ENCODE measurements at places on chromosomes 11 and 22.

GRCh38 chr11:1868056-1868635 lies 15.3 kb downstream of the LSP1 start:
- H3K4me1 ChIP-seq: no peaks in the 10 kb centered on the region
- no peak for DNase-seq
- H3K4me3 ChIP-seq: no peak overlapping the region

DNA sequence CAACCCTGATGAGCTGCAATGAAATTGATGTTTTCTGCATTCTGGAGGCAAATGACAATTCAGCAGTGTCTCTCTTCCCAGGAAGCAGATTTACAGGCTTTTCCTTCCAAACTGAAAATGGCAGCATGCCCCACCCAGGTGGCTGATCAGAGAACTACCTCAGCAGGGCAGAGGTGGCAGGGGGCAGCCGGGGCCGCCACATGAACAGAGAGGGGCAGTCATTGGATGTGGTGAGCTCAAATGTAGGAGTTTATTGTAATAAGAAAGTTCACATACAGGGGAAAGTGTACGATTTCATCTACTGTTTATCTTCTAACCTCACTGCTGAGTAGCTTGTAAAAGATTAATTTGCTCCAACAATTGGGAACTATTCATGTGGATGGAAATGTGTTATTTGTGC lies 15.7 kb upstream of the PARVA start:
- H3K4me3 ChIP-seq: no peak overlapping the region
- peaks cover 18% of the 10 kb centered on the region for H3K4me1 ChIP-seq
- no peaks in the 10 kb centered on the region for H3K27me3 ChIP-seq
- no peak overlapping the region for H3K27ac ChIP-seq
- peak; percentile 52 for DNase-seq

DNA sequence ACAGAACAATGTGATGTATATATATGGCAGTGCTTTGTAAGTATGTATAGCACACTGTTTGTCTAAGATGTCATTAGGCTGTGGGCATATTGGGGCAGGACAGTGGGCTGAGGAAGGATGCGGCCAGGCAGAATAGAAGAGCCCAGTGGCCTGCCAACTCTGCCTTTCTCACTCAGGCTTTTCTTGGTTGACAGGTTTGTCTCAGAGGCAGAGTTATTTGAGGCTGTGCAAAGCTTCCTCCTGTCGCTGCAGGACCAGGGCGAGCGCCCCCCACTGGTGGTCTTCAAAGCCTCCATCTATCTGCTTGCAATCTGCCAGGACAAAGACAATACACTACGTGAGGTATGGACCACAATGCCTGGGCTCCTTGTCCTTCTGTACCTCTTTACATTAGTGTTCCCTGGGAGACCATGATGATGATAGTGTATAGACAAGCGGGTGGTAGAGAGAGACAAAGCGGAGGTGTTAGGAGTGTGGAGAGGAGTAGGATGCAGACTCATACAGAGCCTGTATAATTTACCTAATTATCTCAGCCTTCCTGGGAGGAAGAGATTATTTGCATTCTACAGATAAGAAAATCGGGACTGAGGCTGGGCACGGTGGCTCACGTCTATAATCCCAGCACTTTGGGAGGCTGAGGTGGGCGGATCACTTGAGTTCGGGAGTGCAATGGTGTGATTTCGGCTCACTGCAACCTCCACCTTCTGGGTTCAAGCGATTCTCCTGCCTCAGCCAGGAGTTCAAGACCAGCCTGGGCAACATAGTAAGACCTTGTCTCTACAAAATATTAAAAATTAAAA lies 37.3 kb upstream of the CCDC134 start:
- no peak overlapping the region for H3K4me3 ChIP-seq
- no peaks in the 10 kb centered on the region for H3K27me3 ChIP-seq
- no peaks in the 10 kb centered on the region for H3K36me3 ChIP-seq
- peak; percentile 96 for DNase-seq
- peaks cover 2% of the 10 kb centered on the region for H3K4me1 ChIP-seq
- no peak overlapping the region for H3K27ac ChIP-seq

DNA sequence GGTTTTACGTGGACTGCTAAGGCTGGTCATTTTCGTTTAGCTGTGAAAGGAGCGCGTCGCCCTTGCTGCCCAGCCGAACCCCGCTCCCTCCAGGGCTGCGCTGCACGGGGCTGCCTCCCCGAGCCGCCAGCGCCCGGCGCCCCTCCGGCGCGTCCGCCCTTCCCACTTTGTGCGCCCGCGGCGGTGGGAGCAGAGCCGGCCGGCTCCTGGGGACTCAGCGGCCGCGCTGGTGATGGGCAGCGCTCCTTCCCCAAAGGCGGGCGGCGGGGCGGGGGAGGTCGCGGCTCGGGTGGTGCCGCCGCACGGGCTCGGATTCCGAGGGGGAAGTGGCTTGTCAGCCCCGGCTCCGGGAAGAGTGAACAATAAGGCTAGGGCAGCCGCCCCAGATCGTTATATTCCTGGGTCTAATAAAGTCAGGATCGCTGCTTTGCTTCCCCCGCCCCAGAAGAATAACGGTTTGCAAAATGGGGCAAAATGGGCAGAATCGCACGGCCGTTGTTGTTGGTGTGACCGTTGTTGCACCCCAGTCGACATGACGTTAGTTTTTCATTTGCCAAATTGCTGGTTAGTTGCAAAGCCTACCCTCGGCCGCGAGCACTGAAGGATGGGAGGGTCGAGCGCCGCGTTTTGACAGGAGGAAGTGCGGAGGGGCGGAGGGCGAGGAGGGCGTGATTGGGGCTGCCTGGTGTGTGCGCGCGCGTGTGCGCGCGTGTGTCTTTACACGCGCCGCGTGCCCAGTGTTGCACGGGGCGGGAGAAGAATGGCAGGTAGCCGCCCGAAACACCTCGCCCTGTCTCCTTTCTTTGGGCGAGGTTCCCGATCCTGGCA lies 745 bp downstream of the NCAM1 start:
- no peaks in the 10 kb centered on the region for H3K36me3 ChIP-seq
- peak; percentile 66 for DNase-seq
- peaks cover 69% of the 10 kb centered on the region for H3K27me3 ChIP-seq
- H3K4me1 ChIP-seq: peaks cover 1% of the 10 kb centered on the region

DNA sequence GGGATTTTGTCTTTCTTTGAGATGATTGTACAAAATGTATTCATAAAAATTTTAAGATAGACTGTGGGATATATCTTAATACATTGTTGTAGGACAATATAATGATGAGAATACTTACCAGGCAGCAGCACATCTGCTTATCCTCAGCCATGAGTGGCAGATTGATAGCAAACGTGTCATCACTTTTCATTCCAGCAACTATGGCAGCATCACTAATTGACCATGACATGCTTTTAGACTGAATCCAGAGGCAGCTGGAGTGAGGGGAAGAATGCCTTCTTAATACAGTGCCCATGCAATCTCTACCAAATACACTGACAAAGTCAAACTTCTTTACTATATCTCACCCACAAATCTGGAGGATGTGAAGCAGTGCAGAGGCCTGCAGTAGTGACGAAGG lies 755.2 kb upstream of the RAG2 start:
- no peak for DNase-seq
- no peak overlapping the region for H3K4me3 ChIP-seq
- no peaks in the 10 kb centered on the region for H3K27me3 ChIP-seq
- H3K4me1 ChIP-seq: no peaks in the 10 kb centered on the region
- no peaks in the 10 kb centered on the region for H3K36me3 ChIP-seq

GRCh38 chr11:12159351-12160099 lies 49.1 kb downstream of the MICAL2 start:
- H3K4me1 ChIP-seq: peaks cover 14% of the 10 kb centered on the region
- peak; percentile 33 for DNase-seq
- H3K36me3 ChIP-seq: no peaks in the 10 kb centered on the region
- no peak overlapping the region for H3K4me3 ChIP-seq

GRCh38 chr11:80838153-80838552 lies 1397.3 kb upstream of the TENM4 start:
- H3K36me3 ChIP-seq: no peaks in the 10 kb centered on the region
- DNase-seq: no peak
- H3K4me1 ChIP-seq: no peaks in the 10 kb centered on the region

DNA sequence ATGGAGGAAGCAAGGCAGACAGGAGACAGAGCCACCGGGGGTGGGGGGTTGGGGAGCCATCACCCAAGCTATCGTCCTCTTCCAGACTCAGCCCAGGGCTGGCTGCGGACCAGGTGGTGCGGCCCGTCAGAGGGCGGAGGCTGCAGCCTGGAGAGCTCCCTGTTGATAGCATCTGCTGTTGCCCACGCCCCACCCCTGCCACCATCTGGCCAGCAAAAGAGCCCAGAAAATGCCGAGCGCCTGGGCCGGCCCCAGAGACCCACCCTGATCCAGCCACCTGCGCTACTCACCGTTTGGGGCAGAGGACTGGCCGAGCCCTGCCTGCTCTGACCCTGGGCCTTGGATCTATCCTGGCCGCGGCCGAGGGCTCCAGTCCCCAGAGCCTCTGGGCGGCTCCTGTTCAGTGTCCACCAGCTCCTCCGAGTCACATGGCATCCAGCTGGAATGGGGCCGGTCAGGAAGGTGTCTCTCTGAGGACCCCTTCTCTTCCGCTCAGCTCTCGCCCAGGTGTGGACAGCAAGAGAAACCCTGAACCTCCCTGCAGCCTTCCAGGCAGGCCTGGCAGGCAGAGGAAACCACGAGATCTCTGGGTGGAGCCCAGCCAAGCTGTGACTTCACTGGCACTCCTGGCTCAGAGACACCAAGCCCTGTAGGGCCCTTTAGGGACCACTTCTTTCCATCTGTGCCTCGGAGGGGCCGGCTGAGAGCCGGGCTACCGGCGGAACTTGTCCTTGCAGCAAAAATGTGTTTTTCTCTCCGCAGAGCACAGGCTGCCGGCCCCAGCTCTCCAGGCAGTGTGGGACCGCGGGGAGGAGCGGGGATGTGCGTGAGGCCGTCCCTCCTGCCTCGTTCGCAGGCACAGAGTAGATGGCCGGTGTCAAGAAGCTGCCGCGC lies at the start of gene MRGPRE:
Gene MRGPRE, minus strand, starts transcription at position 567 of the 894 bp plus-strand sequence. CDS start 3,618 bp downstream, outside the sequence.
- no peaks in the 10 kb centered on the region for H3K36me3 ChIP-seq
- H3K4me3 ChIP-seq: no peak within 1 kb of the TSS
- no peaks in the 10 kb centered on the region for H3K27me3 ChIP-seq
- H3K4me1 ChIP-seq: no peaks in the 10 kb centered on the region
- H3K27ac ChIP-seq: no peak within 1 kb of the TSS

- no peak for DNase-seq
- H3K27ac ChIP-seq: no peak overlapping the region
- H3K4me1 ChIP-seq: no peaks in the 10 kb centered on the region
- H3K36me3 ChIP-seq: peaks cover 11% of the 10 kb centered on the region
Measured at GRCh38 chr11:33753304-33753967, 17.2 kb upstream of the CD59 start.

- no peaks in the 10 kb centered on the region for H3K4me1 ChIP-seq
- no peaks in the 10 kb centered on the region for H3K36me3 ChIP-seq
- H3K27ac ChIP-seq: no peak overlapping the region
- H3K4me3 ChIP-seq: no peak overlapping the region
Measured at GRCh38 chr11:122205036-122205435, 89.0 kb upstream of the BLID start.

DNA sequence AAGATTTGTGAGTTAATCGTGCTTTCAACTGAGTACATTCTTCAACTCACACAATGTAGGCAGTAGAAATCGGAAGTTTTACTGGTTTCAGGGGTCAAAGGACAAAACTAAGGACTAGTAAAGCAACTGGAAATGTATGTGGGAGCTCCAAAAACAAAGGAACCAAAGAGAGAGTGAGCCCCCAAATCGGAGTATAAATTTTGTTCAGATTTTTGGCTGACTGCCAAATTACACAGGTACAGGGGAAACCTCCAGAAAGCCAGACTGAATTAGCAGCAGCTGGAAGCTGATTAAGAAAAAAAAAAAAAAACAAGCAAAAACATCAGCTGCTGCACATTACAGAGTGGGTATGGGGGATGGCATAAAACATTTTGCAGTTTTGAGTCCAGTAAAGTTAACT lies 75.2 kb upstream of the GNAZ start:
- no peaks in the 10 kb centered on the region for H3K4me1 ChIP-seq
- DNase-seq: no peak
- no peak overlapping the region for H3K27ac ChIP-seq
- H3K36me3 ChIP-seq: no peaks in the 10 kb centered on the region

Data from endodermal cell (in vitro differentiated cells).